ENCODE measurements at places on chromosomes 16 and 17.

DNA sequence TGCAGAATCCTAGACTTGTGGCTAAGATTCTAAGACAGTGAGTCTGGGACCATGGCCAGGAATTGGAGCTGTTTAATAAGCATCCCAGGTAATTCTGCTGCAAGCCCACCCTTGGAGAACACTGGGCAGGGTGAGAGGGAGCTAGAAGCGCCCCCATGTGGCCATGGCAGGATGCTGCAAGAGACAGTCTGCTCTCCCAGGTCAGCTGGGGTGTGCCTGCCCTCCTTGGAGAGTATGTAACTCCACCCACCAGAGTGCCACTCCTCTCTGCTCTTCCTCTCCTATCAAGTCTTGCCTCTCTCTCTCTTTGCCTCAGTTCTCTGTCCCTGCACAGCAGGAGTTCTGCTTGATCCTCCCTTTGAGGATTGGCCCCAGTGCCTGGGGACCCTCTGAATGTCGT, 14.9 kb downstream of the RCVRN start:
- no peaks in the 10 kb centered on the region for H3K4me1 ChIP-seq
- H3K36me3 ChIP-seq = no peaks in the 10 kb centered on the region
- no peak overlapping the region for H3K27ac ChIP-seq
- DNase-seq = no peak

- H3K27me3 ChIP-seq = no peaks in the 10 kb centered on the region
- H3K4me1 ChIP-seq = no peaks in the 10 kb centered on the region
- peaks cover 4% of the 10 kb centered on the region for H3K36me3 ChIP-seq
- H3K27ac ChIP-seq = no peak overlapping the region
These were observed 191.9 kb downstream of the MRTFB start for GRCh38 chr16:14263011-14263410.

- peaks cover 5% of the 10 kb centered on the region for H3K36me3 ChIP-seq
- peak overlapping the region; percentile 87 for H3K4me3 ChIP-seq
- H3K27me3 ChIP-seq = peaks cover 9% of the 10 kb centered on the region
- DNase-seq = peak; percentile 39
- H3K27ac ChIP-seq = peak overlapping the region; percentile 79
These were observed 562 bp downstream of the USP31 start for GRCh38 chr16:23148513-23149266.

DNA sequence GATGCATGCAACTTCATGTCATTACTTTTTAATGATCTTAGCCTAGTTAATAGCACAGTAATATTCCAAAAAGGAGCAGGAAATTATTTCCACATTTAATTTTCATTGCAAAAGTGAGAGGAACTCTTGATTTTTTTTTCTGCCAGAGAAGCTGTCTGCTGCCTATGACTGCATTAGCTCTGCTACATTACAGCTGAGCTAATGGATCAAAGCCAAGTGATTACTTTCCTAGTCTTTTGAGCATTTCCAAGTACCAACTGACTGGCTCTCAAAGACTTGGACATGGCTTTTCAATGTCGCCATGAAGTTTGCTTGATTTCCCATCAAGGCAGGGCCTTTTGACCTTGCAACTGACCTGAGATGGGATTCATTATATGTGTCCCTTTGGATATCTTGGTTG, 356.6 kb upstream of the XYLT1 start:
- no peaks in the 10 kb centered on the region for H3K27me3 ChIP-seq
- H3K4me1 ChIP-seq = no peaks in the 10 kb centered on the region
- no peak for DNase-seq
- H3K4me3 ChIP-seq = no peak overlapping the region
- H3K36me3 ChIP-seq = no peaks in the 10 kb centered on the region

DNA sequence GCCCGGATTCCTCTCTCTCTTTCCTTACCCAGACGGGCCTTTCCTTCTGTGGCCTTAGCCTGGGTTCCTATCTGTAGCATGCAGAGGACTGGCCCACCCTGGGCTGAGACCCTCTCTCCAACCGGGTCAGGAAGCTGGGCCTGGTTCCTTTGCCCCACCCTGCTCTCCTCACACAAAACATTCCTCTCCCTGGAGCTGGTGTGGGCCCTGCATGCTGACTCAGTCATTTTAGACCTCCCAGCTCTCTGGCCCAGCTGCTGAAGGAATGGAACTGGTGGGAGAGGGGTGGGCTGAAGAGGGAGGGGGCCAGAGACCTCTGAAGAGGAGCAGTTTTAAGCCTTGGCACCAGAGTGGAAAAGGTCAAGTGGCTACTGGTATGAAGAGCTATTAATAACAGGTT, 957 bp downstream of the MYL4 start:
- no peak for DNase-seq
- H3K4me1 ChIP-seq = peaks cover 16% of the 10 kb centered on the region
- peaks cover 15% of the 10 kb centered on the region for H3K27me3 ChIP-seq
- H3K27ac ChIP-seq = no peak overlapping the region
- no peak overlapping the region for H3K4me3 ChIP-seq
- no peaks in the 10 kb centered on the region for H3K36me3 ChIP-seq

All from activated T-helper 2 cell treated with anti-CD3 and anti-CD28 coated beads, Interferon-gamma antibody, Interleukin-2, Interleukin-4, amounts not matched to agents 10 μg/mL and 5 μg/mL and 100 μg/mL, durations not matched to agents 14 hours and 24 hours and 36 hours (primary cell).